ENCODE measurements at places on chromosomes 4 and X.

DNA sequence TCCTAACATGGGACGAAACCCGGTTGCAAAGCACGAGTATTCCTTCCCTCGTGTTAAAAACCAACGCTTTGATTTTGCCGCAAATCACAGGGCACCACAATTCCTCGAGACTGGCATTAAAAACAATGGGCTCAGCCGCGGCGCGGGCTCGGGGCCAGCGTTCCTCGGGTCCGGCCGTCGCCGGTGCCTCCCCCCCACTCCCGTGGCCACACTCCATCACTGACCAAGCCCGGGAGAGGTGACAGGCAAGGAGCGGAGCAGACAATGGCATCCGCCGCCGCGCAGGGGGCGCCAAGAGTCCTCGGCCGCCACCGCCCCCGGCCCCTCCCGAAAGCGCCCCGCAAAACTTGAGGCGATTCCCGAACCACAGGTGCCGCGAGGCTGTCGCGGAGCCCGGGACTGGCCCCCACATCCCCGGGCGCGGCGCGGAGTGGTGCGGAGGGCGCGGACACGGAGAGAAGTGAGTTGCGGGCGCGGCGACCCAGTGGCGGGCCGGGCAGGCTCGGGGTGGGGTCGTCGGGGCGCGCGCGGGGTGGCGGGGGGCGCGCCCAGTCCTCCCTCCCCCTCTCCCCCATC, 445 bp downstream of the AP1S2 start:
- DNase-seq, result peak; percentile 74

DNA sequence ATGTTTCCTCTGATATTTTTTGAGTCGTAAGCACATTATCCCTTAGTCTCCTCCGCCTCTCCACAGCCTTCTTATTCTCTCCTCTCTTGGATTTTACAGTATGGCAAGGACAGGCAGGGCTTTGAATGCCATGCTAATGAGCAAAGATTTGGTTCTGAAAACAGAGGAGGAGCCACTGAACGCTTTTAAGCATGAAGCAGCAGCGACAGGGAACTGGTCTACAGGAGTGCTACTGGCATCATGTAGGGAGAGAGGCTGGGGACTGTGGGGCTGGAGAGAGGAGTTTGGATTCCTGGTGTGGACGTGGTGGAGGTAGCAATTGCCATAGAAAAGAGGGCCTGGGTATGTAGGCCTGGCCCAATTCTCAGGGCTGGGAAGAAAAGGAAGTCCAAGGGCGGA, 4.6 kb upstream of the CD99L2 start:
- DNase-seq, result no peak

GRCh38 chrX:9293051-9293496, 171.8 kb upstream of the TBL1X start:
- DNase-seq, result no peak

DNA sequence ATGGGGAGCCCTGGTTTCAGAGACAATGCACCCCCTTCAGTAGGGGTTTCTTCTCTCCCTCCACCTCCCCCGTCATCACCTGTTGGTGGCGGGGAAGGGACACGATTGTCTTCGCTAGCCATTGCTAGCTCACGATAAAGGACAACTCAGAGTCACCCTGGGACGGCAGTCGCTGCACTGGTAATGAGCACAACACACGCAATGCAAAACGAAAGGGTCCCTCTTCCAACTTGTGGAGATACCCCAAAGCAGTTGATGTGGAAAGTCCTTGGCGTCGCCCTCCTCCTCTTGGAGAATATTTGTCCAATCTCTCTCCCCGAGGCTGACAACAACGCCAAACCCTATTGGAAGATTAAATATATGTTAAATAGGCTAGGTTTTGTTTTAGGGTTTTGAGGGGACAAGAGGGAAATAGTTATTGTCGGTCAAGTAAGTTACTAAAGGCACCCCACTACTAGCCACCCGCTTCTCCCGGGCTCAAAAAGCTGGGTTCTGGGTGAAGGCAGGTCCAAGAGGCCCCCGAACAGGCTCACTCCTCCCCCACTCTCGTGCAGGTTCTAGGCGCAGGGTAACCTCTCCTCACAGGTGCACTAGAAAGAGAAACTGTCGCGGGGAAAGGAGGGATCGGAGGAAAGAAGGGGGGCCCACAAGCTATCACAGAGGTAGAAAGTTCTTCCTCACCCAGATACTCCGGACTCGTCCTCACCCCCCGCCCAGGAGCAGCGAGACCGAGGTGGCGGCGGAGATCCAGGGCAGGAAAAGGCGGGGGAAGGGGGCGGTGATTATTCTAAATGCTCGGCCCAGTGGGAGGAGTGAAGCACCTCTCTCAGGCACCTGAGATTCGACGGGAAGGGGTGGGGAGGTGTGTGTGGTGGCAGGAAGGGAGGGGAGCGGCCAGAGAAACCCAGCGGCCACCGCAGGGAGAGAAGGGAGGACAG, at the start of gene LRBA:
Gene LRBA (minus strand): TSS at position 764 of the 938 bp plus-strand sequence. CDS start 642 bp downstream, at position 122.
- DNase-seq, result no peak

Data from suprapubic skin (tissue), 4 donors.